Nephron progenitor cell (in vitro differentiated cells): ENCODE measurements at places on chromosomes 5 and 9.

- DNase-seq = no peak
Measured at GRCh38 chr5:909994-910768, 17.5 kb downstream of the TRIP13 start.

- no peak for DNase-seq
Measured at GRCh38 chr5:33229216-33229615, 211.5 kb upstream of the TARS1 start.

GRCh38 chr5:33650911-33651310, 210.1 kb downstream of the TARS1 start:
- no peak for DNase-seq

- DNase-seq = peak; percentile 96
Measured at GRCh38 chr9:109320742-109321448, at the start of gene EPB41L4B. TSS of gene EPB41L4B (minus strand) at chr9:109321059. CDS start at chr9:109320446, 613 bp downstream.

GRCh38 chr5:140673187-140673976, at the start of gene DND1:
TSS of gene DND1 (minus strand) at chr5:140673576. CDS start at chr5:140673542, 34 bp downstream.
- no peak for DNase-seq

- DNase-seq = no peak
Measured at GRCh38 chr5:16037121-16037845, 142.3 kb downstream of the MARCHF11 start.

DNA sequence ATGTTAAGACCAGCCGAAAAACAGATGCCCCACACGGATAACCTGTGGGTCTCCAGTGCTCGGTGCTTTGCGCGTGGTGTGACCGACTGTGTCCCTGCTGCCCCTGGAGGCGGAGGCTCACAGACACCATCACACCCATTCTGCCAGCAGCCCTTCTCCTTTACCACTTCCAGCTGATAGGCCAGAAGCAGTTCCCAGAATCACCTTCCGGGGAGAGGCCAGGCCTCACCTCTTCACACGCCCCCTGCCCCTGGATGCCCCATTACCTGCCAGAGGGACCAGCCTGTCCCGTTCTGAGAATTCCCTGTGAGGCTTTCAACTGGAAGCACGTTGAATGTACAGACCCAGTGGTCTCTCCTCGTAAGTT, 21.6 kb upstream of the LRRC14B start:
- DNase-seq = no peak

DNA sequence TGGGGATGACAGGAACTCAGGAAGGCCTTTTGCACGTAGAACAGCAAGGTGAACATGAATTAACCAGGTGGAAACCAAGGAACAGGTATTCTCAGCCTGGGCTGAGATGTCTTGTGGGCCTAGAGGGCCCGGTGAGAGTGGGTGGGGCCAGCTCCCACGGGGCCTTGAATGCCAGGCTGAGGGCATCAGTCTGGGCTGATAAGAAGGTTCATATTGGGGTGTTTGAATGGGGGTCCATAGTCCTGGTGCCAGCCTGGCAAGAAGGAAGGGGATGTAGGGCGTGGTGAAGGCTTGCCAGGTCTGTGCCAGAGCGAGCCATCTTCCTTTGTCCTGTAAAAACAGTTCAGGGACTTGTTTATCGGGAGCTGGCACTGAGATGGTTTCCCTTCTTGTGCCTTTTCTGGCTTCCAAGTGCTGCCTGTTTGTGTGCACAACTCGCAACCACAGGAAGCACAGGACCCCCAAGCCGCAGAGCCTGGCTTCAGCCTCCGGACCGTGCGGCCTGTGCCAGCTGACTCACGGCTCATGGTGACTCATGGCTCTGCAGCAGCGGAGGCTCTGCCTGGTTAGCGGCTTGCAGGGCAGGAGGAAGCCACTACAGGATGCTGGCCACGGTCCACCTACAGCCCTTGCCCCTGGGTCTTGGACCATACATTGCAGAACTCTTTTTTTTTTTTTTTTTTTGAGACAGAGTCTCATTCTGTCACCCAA, 2.4 kb downstream of the CARD19 start:
- no peak for DNase-seq

GRCh38 chr5:111742177-111742994, 14.6 kb downstream of the NREP start:
- peak; percentile 15 for DNase-seq

DNA sequence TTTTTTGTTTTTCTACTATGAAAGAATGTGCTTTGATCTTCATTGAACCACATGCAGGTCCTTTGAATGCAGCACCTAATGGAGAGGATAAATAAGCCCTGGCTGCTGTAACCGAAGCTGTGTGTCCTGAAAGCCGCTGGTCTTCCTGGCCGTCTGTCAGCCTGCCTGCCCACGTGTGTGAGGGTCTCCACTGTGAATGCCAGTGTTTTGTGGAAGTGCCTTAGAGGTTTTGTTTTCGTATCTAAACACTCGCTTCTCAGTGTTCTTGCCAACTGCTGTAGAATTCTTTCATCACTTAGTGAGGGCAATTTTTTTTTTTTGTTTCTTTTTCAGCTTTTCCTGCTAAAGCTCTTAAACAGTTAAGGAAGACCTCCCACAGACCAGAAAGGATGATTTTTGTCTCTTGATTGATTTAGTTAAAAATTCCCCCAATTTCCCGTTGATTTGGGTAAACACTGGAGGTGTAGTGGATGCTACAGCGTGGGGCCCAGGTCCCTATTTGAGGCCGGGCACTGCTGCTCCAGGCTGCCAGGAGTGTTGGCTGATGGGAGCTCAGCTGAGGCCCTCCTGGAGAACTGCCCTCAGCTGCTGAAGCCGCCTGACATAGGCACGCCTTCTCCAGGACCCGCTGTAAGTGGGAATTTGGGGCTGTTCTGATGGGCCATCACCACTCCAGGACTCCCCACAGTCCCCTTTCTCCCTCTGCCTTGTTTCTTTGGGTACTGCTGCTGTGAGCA, 29.2 kb upstream of the PTCH1 start:
- DNase-seq = no peak

DNA sequence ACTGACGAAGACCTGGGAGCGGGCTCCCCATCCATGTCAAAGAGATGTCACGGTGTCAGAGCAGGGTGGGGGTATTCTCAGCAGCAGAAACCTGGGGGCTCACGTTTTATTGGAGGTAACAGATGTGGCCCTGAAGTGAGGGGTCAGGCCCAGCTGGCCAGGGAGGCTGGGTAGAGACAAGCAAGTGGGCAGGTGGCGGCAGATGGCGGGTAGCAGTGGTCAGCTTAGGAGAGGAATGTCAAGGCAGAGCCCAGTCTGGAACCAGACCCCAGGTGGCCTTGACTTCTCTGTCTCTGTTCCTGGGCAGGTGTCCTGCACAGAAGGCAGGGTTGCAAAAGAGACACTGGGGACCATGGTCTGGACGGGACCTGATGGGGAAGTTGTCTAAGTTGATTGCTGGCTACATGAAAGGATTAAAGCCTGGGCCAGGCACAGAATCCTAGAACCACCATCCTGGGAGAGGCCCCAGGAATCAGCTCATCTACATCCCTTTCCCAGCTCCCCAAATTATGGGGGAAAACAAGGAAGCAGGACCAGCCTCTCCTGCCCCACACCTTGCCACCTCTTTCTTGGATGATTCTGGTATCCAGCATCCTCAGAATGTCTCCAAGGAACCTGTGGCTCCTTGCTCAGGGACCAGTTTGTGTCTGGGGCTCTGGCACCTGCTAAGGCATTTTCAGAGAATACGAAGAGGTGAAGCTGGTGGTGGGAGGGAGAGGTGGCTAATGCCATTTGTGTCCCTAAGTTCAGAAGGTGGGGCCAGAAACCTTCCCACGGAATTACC, 72.5 kb downstream of the AMBP start:
- no peak for DNase-seq

- no peak for DNase-seq
Measured at GRCh38 chr9:4118666-4119065, 181.2 kb downstream of the GLIS3 start.

GRCh38 chr9:1427875-1428274, 377.7 kb downstream of the DMRT2 start:
- DNase-seq = no peak
